ENCODE measurements at places on chromosomes 2 and 18.

- DNase-seq: peak; percentile 94
Measured at GRCh38 chr2:219218732-219219701, at the start of gene ABCB6. Gene ABCB6, minus strand, starts transcription at chr2:219218958. Its CDS starts 285 bp downstream, at chr2:219218673.

DNA sequence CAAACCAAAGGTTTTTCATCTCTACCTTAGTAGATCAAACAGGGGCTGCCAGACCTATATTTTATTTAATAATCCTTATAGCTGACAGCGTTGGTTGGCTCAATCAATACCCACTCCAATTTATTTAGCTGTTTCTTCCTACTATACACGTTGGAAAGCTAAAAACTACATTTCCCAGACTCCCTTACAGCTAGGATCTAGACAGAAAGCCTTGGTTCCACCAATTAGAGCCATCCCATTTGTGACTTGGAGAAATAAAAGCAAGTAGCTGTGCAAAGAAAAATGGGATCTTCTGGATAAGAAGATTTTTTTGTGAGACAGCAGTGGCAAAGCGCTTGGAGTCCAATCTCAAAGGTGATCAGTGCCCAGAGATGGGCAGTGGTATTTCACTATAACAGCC lies 331.3 kb upstream of the MEIS1 start:
- DNase-seq: no peak

DNA sequence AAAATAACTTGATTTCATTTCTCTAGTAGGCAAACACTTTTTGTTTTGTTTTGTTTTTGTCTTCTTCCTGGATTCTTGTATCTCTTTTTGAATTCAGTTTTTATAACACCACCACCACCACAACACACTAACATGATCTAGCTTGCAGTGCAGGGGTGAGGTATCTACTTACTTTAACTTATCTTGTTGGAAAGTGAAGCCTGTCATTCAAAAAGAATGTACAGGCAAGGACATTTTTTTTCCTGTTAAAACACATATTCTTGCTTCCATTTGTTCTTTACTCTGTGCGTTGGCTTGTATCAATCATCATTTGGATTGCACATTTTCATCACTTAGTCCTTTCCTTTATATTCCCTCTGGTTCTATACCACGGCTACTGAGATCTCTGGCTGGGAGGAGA lies 824.2 kb downstream of the PLCL1 start:
- DNase-seq: no peak

DNA sequence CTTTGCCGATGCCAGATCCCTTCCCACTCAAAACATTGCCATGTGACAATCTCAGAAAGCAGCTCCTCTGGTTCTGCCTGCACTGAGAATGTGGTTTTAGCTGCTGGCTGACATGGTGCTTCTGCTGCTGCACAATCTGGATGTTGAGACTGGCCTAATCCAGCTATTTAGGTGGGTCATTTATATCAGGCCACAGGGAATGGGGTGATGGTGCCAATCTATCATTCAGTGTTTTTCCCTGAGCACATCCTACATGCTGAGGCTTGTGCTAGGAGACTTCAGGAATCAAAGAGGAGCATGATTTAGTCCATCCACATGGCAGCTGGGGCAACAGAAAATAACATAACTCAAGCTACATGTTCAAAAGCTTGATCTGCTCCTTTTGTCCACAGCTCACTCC lies 144.7 kb downstream of the CYRIA start:
- no peak for DNase-seq

- peak; percentile 36 for DNase-seq
Measured at GRCh38 chr2:20424300-20425290, 22.3 kb upstream of the RHOB start.

DNA sequence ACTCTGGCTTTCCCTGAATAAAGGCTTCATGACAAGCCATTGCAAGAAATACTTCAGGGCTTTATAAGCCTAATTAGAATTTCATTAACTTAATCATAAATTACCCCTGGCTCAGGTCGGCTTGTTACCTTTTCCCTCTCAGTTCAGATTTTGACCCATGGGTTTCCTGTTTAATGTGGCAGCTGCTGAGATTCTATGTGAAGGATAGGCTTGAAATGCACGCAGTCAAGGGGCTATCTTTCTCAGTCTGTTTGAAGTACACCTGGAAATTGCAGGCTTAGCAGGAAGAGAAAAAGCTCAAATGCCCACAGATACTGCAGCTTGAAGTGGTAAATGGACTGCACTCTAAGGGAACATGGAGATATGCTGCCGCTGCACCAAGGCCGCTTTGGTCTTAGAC lies 49.4 kb downstream of the CAVIN2 start:
- no peak for DNase-seq

DNA sequence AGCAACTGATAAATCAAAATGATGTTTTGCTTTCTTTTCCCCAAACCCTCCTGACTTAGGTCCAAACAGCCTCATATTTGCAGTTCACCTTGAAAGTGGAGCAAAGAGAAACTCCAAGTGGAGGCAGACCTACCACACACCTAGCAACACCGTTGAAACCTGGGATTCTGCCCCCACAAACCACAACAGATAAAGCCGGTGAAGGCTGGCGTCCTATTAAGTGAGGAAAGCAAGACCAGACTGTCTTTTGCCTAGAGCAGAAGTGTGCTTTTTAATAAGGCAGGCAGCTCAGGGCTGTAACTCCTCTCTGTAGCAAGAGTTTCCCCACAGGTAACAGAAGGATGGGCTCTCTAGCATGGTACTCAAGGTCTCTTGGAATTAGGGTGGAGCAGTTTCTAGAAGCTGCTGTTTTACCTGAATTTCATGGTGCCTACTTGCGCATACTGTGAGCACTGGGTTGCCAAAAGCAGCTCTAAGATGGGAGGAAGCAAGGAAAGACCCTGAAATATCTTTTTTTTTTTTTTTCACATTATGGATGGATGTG lies 336.9 kb downstream of the BCL11A start:
- DNase-seq: no peak

DNA sequence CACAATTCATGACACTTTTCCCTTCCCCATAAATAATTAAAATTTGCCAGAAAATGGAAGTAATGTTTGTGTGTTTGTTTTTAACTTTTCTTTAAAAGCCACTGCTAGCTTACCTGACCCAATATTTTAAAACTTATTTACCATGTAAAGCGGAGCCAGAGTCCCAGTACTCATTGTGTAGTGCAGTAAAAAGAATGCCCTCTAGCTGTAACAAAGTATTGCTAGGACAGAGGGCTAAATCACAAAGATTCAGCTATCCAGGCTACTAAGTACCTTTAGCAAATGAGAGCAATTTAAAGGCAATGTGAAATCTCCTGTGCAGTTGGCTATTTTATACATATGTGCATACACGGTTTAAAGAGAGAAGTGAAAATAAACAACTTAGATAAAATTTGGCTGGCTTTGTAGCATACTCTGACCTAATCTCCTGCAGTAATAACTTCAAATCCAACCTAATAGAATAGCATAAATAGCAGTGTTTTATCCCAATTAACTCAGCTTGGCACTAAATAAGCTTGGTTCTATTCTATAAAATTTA lies 997.4 kb upstream of the PIK3C3 start:
- DNase-seq: no peak

DNA sequence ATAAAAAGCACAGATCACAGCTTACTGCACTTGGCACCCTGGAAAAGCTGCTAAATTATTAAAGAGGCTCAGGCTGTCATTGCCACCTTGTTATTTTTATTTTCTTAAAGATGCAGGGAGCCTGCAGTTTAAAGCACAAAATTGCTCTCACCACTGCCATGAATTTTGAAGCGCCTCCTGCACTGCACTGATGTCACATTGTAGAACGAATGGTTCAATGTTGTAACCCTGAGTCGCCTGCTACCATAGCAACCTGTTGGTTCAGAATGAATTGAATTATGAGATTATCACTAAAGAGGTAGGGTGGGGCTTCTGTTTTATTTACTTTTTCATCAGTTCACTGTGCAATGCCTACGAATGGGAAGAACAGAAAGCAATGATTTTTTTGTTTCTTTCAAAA lies 16.5 kb downstream of the SCG2 start:
- no peak for DNase-seq

- DNase-seq: no peak
Measured at GRCh38 chr2:3099145-3099859, 278.3 kb downstream of the EIPR1 start.

DNA sequence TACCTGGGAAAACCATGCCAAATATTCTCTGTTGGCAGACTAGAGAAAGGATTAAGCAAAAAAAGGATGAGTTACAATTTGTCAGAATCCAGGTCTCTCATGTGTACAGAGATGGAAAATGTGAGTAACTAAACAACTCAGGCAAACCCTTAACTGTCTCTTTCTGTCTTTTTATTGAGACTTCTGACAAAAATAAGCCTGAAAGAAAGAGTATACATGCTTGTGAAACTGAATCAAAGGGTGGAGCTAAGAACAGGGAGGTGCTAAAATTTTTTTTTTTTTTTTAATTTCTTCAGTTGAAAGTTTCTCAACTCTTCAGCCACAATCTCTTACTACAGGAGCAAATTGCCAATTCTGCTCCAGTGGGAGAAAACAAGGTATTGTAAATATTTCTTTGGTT lies at the start of gene SERPINB10:
Gene SERPINB10, plus strand, starts transcription at position 295 of the 400 bp plus-strand sequence. CDS start 7,553 bp downstream, outside the sequence.
- no peak for DNase-seq

GRCh38 chr18:13006531-13007247 lies 15.5 kb downstream of the CEP192 start:
- DNase-seq: no peak

- peak; percentile 36 for DNase-seq
Measured at GRCh38 chr2:29841386-29842004, 79.9 kb downstream of the ALK start.

GRCh38 chr2:105296017-105296611 lies 33.4 kb downstream of the TGFBRAP1 start:
- DNase-seq: no peak

- no peak for DNase-seq
Measured at GRCh38 chr2:241041589-241042158, 43.3 kb downstream of the SNED1 start.

DNA sequence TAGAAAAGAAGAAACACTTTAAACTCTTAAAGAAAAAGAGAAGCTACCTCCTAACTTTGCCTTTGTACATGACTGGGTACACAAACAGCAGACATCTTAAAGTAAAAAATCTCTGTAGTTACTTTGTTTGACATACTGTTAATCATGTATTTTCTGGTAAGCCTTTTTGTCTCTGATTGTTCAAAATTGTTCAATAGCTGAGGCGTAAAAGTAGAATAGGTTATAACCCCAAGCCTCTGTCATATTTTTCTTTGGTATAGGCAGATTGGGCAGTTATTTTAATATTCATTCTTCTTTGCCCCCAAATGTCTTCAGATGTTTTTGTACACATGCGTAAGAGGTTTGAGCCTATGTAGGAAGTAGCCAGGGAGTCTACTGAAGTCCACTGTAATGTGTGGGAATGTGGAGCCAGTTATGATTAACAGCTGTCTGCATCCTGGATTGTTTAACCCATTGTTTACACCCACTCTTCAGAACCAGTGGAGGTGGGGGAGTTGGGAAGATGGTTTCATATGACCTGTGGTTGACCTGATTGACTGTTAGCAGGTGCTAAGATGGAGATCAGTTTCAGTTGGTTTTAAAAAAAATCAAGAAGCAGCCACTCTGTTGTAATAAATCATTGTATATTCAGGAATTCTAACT lies 150.5 kb downstream of the TANC1 start:
- DNase-seq: no peak
